ENCODE measurements at places on chromosomes 7 and 10.
A peak's percentile ranks its signal among the peaks of the same experiment; 100 is the strongest.

- DNase-seq, result no peak
These were observed 473.0 kb upstream of the MGMT start for GRCh38 chr10:128993911-128994538.

DNA sequence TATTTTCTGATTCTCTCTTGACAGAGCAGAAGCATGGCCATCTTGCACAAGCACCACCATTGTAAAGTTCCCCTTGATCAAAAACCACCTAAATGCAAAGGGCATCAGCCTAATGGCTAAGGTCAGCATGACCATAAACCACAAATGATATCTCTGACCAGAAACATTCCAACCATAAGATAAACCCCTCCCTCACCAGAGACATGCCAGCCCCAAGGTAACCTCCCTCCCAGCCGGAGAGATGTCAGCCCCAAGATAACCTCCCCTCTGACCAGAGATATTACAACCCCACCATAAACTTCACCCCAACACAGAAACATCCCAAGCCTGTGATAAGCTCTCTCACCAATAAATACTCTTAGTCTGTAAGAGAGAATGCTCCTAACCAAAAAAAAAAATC, 72.1 kb upstream of the CDK1 start:
- DNase-seq, result no peak

- DNase-seq, result no peak
These were observed 23.0 kb downstream of the ABLIM1 start for GRCh38 chr10:114635101-114635500.

- no peak for DNase-seq
These were observed 586 bp upstream of the ANKRD26 start for GRCh38 chr10:27100813-27101347.

GRCh38 chr7:4103352-4104091, 578.6 kb upstream of the FOXK1 start:
- no peak for DNase-seq

GRCh38 chr10:89873055-89873454, 171.7 kb downstream of the KIF20B start:
- DNase-seq, result no peak

- DNase-seq, result no peak
These were observed 587 bp upstream of the GRK5 start for GRCh38 chr10:119206603-119207365.

- no peak for DNase-seq
These were observed 827 bp upstream of the FASTK start for GRCh38 chr7:151081170-151082101.

DNA sequence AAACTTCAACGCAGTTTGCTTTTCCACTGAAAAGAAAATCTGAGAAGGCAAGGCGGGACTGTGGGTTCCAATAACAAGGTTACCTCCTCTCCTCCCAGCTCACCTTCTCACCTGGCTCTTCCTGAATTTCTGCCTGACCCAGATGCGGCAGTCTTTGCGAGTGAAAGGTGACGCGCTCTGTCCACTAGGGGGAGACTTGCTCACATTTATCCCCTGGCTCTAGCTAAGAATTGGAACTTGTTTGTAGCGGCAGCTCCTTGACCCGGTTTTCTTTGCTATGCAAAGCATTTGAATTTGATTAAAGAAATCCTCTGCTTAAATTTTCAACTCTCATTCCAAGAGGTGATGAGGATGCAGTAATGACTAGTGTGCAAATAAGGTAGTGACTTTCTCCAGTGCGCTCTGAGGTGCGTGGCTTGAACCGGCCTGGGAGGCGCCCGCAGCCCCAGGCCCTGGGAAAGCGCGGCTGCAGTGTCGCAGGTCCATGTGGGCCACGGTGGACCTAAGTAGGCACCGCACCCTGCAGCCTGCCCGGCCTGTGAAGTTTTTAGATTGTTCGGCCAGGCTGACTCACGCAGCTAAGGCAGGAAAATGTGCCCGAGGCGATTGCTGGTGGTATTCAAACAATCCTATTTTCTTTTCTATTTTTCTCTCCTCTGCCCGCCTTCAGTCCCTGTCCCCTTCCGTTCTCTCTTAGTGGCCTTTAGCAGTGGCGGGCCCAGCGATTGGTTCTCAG, 336.9 kb upstream of the NPSR1 start:
- peak; percentile 39 for DNase-seq

DNA sequence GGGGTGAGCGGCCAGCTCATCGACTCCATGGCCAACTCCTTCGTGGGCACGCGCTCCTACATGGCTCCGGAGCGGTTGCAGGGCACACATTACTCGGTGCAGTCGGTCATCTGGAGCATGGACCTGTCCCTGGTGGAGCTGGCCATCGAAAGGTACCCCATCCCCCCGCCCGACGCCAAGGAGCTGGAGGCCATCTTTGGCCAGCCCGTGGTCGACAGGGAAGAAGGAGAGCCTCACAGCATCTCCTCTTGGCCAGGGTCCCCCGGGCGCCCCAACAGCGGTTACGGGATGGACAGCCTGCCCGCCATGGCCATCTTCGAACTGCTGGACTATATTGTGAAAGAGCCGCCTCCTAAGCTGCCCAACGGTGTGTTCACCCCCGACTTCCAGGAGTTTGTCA, 17.4 kb upstream of the TSPAN33 start:
- no peak for DNase-seq

GRCh38 chr7:16816824-16817223, 12.0 kb upstream of the AGR2 start:
- no peak for DNase-seq
